Stromal cell of bone marrow (primary cell): ENCODE measurements at places on chromosomes 7 and 10.

DNA sequence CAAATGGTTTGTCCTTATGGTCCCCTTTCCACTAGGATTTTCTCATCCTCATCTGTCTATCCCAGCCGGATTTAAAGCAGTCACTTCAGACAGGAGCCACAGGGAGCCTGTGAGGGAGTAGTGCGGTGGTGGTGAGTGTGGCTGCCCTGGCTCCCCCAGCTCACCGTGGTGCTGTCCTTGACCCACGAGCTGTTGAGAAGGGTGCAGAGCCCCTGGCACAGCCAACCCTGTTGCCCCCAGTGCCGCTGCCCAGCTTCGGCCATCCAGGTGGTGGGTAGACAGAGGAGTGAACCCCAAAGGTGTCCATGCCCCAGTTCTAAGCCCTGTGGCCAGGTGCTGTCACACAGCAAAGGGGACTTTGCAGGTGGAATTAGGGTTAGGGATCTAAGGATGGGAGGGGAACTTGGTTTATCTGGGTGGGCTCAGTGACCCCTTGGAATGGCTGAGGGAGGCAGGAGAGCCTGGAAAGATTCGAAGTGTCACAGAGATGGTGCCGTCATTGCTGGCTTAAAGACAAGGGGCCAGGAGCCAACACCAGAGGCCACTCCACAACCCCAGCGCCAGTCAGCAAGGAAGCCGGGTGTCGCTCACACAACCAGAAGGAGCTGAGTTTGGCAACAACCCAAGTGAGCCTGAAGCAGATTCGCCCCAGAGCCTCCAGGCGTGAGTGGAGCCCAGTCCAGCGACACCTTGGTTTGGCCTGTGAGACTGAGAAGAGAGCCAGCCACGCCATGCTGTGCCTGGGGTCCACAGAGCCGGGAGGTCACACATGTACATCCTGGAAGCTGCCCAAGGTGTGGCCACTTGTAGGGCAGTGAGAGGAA is 142.4 kb downstream of the ADCY1 start:
- no peak for DNase-seq

- no peak for DNase-seq
Measured at GRCh38 chr7:37493123-37493522, 44.5 kb upstream of the ELMO1 start.

DNA sequence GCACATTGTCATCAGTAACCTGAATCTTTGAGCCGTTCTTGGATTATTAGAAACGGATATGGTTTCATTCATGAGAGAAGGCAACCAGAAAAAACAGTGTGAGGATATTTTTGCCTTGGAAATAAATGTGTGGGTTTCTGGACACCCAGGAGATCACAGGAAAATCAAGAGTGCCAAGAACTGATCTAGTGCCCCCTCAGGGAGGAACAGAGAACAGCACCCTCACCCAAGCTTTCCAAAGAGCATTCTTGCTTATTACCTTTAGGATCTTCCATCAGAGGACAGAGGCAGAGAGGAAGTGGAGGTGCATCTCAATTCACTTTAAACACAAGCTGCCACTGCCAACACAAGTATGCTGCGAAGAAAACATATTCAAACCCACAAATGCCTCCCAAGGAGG is 851.5 kb upstream of the COBL start:
- DNase-seq: no peak

DNA sequence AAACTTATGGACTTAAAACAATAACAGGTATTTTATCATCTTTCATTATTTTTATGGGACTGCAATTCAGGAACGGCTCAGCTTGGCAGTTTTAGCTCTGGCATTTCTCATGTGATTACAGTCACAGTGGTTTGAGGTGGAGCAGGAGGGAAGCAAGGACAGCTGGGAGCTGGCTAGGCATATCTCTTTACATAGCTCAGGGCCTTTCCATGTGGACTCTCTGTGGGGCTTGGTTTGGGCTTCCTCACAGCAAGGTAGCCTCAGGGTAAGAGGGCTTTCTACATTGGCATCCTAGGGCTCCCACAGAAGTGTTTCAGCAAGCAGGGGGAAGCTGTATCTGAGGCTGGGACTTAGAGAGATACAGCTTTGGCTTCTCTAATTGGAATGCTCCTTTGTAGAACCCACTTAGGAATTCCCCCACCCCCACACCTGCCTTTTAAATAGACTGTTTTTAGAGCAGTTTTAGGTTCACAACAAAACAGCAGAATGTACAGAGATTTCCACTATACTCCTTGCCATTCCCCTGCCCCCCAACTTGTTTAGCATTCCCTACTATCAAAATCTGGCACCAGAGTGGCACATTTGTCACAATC is 26.6 kb upstream of the SDHAF3 start:
- DNase-seq: no peak

DNA sequence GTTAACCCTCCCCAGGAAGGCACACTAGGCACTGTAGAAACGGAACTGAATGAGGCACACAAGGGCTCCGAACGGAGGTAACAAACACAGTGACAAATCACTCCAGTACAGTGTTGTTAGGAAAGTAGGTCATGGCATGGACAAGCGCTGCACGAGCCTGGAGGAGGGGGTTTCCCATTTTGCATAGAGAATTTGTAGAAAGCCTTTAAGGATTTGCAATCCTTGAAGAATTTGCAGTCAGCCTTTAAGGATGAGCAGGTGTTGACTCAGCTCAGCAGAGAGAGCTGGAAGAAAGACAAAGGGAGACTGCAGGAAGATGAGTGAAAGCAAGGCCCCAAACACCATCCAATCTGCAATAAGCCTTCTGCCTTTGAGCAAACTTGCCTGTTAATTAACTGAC is 51.1 kb upstream of the PPP1R3C start:
- DNase-seq: no peak

DNA sequence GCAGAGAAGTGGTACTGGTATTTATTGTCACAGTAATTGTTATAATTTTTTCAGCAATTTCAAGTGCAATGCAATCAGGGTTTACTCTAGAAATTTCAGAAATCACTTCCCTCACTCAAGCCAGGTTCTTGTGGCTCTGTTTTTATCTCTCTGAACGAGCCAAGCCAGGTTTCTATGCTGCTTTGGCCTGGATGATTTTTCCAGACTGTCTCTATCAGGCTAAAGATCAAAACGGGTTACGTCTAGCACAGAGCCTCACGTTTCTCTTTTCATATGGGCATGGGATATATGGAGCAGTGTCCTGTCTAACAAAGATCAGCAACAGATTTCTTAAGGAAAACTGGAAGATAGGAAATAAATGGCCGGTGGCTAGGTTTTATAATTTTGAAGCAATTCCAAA is 1105.3 kb downstream of the NRG3 start:
- DNase-seq: no peak

GRCh38 chr7:91636129-91636724 is 244.3 kb downstream of the MTERF1 start:
- DNase-seq: no peak

- DNase-seq: no peak
Measured at GRCh38 chr10:69801094-69801433, 642 bp upstream of the COL13A1 start.

DNA sequence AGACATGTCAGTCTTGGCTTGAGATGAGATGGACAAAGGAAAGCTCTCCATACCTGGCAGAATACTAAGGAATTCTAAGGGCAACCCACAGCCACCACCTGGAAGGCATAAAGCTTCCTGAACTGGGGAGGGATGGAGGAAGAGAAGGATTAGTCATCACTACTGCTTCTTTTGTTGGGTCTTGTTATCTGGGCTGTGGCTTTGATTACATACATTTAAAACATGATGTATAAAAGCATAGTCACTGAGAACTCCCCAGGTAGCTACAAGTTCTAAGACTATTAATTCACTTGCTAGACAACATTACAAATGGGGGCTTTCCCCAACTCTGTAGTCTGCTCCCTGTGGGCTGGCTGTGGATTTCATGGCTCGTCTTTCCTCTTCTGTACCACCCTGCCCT is 58.2 kb downstream of the RBM33 start:
- no peak for DNase-seq

- no peak for DNase-seq
Measured at GRCh38 chr10:63684257-63684936, 163.2 kb downstream of the REEP3 start.

DNA sequence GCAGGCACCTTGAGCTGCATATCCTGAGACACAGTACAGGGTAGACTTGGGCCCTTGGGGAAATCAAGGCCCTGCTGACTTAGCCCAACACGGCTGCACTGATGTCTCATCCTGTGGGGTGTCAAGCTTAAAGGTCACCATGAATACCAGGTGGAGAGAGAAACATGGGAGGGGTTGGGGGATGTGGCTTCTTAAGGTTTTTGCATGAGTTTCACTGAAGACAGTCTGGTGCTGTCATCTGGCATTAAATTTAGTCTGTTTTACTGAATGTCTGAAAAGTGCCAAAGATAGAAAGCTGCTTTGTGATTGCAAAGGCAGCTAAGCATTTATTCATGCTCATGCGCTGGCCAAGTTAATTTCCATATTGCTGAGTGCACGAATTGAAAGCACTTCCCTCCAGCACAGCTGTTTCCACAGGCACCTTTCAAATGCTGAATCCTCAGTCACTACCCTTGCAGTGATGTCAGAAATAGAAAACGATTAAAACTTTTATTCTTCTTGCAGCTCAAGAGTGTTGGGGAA is 102.1 kb downstream of the OSBPL3 start:
- DNase-seq: no peak

- DNase-seq: no peak
Measured at GRCh38 chr7:129006636-129007414, 48.1 kb downstream of the TNPO3 start.

- no peak for DNase-seq
Measured at GRCh38 chr10:83957168-83957947, 182.0 kb upstream of the GHITM start.

DNA sequence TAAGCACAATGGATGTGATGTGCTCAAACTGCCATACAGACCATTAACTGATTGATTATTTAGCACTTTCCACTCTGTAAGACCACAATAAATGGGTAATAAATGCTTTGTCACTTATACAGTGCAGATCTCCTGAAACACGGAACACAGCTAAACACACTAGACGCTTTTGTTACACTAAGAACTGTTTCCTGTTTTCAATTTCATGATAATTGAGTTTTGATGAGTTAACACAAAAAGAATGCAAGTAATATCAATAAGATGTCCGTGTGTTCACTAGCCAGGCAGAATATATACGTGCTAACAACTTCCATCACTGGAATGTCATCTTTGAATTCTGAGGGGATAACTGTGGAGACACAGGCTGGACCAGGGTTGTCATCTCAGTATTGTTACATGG is 178.8 kb downstream of the SKAP2 start:
- no peak for DNase-seq

DNA sequence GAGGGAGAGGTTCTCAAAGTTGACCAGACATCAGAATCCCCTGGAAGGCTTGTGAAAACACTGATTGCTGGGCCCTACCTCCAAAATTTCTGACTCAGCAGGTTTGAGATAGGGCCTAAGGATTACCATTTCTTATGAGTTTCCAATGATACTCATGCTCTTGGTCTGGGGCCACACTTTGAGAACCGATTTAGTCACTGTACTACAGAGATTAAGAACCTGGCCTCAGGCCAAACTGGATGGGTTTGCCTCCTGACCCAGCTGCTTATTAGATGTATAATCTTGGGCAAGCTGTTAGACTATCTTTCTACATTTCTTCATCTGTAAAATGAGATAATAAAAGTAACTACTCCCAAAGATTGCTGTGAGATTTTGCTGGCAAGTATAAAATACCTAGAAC is 77.1 kb upstream of the SCIN start:
- peak; percentile 18 for DNase-seq

- DNase-seq: no peak
Measured at GRCh38 chr7:76121044-76121443, 73.1 kb downstream of the MDH2 start.

GRCh38 chr7:44568771-44569560 is 4.7 kb downstream of the DDX56 start:
- DNase-seq: no peak

DNA sequence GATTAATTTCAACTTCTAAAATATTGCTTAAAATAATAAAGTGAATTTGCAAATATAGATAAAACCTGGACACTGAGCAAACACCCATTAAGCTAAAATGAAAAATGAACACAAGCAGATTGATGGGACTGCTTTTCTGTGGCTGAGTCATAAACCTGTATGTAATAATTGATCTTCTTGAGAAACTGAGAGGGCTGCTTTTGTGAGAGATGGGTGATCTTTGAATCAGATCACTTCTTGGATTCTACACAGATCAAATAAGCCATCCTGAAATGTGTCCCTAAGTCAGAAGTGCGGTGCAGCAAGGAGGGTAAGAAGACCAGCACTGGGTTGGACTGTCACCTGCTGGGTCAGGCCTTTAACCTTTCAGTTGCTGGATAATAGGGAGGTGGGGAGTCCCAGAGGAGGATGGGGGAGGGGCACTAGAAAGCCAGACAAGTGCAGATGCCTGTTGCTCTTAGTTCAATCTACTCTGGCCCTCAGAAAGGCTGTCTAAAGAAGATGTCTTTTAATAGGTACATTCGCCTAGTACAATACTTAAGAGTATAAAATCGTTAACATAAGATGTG is 178.2 kb upstream of the NAMPT start:
- no peak for DNase-seq

DNA sequence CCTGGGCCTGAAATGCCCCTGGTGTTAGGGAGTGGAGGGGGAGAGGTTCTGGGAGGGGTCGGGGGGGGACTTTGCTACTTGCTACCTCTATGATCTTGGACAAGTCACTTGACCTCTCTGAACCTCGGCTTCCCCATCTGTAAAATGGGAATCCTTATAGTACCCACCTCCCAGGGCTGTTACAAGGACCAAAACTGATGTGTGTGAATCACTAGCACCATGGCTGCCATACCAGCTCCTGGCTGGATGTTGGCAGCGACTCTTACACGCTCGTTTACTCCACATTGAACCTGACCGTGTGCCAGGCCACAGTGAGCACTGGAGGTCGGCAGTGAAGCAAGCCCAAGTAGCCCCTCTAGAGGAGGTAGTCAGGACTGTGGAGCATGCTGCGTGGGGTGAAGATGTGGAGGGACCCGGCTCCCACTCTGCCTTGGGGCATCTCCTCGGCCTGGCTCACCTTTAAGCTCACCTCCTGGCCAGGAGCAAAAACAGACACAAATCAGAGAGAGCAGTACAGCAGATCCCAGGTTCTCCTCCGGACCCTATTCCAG is 28.9 kb downstream of the PPIF start:
- DNase-seq: no peak

DNA sequence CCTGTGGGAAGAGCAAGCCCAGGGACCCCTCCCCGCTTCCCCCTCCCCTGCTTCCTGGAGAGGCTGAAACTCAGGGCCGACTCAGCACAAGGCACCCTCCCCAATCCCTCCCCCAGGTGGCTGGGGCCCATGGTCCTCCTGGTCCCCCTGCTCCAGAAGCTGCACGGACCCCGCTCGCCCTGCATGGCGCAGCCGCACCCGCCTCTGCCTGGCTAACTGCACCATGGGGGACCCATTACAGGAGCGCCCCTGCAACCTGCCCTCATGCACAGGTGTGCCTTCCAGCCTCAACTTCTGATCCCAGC is 19.7 kb upstream of the ZNF862 start:
- no peak for DNase-seq

- no peak for DNase-seq
Measured at GRCh38 chr10:132817701-132818211, 31.8 kb upstream of the NKX6-2 start.

DNA sequence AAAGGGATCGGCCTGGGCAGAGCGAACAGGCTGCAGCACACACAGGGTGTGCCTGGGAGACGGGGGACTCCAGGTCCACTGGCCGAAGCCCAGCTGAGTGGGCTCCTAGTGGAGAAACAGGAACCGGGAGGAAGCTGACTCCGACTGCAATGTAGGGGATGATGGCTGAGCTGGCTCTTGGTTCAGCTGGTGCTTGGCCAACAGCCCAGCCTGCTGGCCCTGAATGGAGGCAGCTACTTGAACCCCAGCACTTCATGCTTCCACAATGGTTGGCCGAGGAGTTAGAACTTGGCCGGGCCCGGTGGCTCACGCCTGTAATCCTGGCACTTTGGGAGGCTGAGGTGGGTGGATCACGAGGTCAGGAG is 27.0 kb upstream of the FRAT2 start:
- DNase-seq: no peak

GRCh38 chr7:80313716-80314115 is 179.1 kb downstream of the GNAI1 start:
- DNase-seq: no peak
